ENCODE measurements at places on chromosomes 2 and 18.

DNA sequence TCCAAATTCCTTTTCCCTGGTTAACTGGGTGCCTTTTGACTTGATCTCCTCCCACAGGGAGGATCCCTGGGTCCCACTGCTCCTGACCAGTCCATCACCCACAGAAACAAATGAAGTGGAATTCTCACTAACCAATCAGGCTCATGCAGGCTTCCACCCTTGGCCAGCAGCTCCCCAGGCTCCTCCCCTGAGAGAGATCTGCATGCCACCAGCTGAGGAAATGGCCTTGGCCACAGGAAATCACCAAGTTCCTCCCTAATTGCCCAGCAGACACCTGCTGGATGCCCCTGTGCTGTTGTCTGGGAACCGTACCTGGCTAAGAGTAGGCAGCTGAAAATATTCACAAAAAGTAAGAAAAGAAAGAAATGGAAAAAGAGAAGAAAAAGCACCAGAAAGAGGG, 207.4 kb downstream of the NCK2 start:
- no peak for DNase-seq

DNA sequence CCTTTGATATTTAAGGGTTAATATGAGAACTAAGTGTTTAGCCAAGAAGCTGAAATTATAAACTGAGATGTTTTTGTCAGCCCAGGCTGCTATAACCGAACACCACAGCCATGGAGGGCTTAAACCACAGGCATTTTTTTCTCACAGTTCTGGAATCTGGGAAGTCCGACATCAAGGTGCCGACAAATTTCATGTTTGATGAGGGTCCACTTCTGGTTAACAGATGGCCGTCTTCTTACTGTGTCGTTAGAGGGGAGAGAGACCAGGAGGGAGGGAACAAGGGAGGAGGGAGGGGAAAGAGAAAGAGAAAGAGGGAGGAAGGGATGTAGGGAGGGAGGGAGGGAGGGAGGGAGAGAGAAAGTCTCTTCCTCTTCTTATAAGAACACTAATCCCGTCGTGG, 6.5 kb upstream of the CNDP2 start:
- peak; percentile 42 for DNase-seq

DNA sequence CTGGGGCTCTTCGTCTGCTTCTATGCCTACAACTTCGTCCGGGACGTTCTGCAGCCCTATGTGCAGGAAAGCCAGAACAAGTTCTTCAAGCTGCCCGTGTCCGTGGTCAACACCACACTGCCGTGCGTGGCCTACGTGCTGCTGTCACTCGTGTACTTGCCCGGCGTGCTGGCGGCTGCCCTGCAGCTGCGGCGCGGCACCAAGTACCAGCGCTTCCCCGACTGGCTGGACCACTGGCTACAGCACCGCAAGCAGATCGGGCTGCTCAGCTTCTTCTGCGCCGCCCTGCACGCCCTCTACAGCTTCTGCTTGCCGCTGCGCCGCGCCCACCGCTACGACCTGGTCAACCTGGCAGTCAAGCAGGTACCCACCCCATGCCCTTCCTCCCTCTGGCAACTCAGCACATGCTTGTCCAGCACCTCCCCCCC, 24.2 kb downstream of the STEAP3 start:
- DNase-seq, result no peak

GRCh38 chr2:7736646-7737305, 819.6 kb downstream of the RNF144A start:
- DNase-seq, result no peak

- DNase-seq, result no peak
Observed at GRCh38 chr18:44238911-44239310, 441.8 kb upstream of the SETBP1 start.

DNA sequence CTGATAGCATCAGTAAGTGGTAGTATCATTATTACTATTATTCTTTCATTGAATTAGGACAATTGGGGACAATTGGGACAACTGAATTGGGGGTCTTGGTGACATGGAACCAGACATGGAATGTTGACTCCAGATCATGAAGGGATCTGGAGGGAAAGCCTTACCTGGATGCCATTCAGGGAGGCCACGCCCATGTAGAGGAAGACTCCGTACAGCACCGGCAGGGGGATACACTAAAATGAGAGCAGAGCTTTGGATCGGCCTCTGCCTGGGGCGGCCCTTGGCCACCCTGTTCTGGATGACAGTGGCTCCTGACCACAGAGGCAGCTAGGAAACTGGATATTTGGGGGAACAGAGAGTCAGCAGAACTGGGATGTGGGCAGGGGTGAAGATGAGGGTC, 29.2 kb downstream of the MTHFD2 start:
- no peak for DNase-seq

GRCh38 chr2:25072606-25073005, 30.7 kb downstream of the EFR3B start:
- no peak for DNase-seq

GRCh38 chr18:1658908-1659566, 754.4 kb downstream of the ADCYAP1 start:
- no peak for DNase-seq

GRCh38 chr18:58390399-58390798, 238.5 kb downstream of the ALPK2 start:
- DNase-seq, result no peak

DNA sequence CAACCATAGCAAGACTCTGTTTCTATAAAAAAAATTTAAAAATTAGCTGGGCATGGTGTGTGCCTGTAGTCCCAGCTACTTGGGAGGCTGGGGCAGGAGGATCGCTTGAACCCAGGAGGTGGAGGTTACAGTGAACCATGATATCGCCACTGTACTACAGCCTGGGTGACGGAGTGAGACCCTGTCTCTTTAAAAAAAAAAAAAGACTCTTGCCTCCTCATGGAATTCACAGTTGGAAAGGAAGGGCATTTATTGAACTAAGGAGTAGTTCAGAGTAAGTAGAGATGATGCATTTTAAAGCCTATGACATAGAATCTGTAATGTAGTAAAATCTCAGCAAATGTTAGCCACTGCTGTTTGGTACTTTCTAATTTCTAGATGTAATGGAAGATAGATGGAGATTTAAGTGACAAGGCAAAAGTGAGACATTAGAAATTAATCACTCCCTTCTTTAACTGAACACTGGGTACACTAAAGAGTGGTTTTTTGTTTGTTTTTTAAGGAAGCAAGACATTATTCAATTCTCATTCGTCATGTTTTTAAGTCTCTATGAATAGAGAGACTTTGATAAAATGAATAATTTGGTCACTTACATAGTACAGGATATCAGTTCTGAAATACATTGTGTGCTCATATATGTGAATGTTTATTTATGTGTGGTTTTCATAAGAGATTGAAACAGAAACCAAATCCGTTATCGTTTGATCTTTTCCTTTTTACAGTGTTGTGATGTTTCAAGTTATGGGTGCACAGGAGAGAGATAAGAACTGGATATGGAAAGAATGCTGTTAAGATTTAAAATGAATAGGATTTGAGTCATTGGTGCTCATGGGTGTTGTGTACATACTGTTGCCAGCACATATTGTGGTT, 186.1 kb upstream of the STON1 start:
- no peak for DNase-seq

- peak; percentile 88 for DNase-seq
Observed at GRCh38 chr2:45649858-45650811, 1.3 kb upstream of the PRKCE start.

DNA sequence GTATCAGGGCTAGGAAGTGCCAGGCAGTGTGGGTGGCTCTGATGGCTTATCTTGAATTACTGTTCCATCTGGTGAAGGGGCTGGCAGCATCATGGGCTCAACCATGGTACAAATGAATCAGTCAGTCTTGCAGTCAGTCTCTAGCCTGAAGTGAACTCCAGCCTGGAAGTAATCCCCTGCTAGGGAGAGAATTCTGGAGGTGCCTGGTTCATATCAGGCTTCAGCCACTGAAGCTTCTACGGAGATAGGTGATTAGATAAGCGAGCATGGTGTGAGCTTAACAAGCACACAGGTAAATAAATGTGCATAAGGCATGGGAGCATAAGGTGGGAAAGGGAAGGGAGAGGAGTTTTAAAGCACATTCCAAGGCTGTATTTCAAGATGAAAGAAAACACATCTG, 541.7 kb downstream of the MBD2 start:
- DNase-seq, result no peak

DNA sequence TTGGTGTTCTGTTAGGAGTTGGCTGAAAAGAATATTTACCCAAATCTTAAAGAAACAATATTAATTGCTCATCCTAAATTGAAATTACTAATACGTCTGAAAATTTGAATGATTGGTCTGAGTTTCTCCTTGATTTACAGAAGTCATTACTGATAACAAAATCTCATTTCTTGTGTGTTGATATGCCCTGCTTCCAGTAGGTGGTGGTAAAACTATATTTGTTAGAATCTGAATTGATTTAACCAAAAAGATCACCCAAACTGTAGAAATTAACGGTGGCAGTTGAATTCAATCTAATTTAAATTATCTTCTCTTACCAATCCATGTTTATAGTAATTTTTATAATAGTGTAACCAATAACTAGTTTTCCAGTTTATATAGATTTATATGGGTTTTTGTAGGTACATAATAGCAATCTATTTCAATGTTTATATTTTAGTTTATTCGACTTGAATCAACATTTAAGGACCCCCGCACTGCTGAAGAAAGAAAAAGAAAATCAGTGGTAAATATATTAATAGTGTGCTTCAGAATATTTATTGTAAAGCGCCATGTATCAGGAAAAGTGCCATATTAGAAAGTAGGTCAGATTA, 38.3 kb downstream of the PAPOLG start:
- no peak for DNase-seq

GRCh38 chr2:198901894-198902293, 555.8 kb downstream of the SATB2 start:
- DNase-seq, result no peak

DNA sequence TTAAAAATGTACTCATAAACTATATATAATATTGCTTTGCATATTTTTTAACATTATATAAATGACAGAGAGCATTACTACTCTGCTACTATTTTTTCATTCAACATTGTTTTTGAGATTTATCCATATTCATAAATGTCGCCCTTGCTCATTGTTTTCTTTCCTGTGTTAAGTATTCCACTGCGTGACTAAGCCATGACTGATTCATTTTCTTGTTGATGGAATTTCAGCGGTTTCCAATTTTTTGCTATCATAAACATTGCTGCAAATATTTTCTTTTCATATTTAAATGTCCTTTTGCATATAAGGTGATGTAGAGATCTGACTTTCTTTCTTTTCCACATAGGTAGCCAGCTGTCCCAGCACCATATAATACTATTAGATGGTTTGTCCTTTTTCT, 57.6 kb downstream of the SFXN5 start:
- DNase-seq, result no peak

- DNase-seq, result no peak
Observed at GRCh38 chr2:220296174-220296573, 668.7 kb downstream of the SLC4A3 start.

DNA sequence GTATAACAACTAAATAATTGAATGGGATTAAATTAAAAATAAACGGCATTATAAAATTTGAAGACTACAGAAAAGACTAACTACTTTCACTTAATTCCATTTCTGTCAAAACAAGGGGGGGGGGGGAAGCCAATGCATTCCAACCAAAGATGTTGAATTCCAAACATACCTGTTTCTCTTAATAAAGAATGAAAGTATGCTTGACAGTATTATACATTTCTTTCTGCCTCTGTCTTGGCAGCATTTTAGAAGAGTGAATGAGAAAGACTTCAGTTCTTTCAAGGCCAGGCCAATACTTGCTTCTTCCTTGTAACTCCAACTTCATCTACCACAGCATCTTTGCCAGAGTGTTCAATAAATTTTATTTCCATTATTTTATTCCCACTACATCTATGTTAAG, 65.9 kb downstream of the PDE11A start:
- no peak for DNase-seq

DNA sequence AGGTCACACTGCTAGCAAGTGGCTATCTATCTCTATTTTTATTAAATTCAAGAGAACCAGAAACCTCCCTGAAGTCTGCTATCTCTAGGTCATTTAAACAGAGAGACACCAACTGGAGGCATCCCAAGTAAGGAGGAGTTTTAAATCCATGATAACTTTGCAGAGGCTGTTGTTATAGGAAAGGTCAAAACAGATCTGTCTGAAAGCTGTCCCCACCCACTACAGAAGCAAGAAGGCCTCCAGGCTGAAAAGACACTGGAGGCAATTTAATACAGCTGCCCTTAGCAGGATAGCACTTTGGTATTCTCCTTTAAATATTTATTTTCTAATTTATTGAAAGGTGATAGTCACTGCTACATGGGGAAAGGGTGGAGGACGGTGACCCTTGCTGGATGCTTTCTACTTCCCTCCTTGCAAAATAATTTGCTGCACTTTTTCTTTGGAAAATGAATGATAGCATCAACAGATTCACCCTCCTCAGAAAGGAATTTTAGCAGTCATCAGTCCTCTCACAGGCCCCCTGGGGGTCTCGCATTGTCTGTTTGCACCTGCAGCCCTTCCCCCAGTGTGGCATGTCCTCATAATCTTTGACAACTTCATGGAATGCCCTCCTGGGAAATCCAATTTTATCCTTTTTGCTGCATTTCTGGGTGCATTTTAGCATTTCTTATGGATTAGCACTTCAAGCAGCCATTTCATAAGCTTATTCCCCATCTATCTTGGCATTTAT, 429.5 kb upstream of the TNP1 start:
- no peak for DNase-seq

DNA sequence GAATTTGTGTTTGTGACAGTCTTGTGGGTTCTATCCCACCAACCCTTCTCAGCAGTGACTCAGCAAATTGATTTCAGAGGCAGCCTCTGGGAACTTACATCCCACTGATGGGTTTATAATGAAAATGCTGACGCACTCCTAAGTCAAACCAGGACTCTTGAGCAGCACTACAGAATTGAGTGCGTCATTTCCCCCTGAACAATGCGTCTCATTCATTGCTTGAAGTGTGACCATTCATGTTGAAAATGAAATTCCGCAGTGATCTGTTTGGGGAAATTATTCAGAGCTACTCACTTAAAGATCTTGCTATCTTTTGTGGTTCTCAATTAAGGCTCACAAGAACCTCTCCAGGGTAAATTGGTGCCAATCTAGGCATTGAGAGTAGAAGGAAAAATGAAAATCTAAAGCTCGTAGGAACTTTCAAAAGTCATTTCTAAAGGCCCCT, 417.7 kb upstream of the SLC14A2 start:
- DNase-seq, result no peak

DNA sequence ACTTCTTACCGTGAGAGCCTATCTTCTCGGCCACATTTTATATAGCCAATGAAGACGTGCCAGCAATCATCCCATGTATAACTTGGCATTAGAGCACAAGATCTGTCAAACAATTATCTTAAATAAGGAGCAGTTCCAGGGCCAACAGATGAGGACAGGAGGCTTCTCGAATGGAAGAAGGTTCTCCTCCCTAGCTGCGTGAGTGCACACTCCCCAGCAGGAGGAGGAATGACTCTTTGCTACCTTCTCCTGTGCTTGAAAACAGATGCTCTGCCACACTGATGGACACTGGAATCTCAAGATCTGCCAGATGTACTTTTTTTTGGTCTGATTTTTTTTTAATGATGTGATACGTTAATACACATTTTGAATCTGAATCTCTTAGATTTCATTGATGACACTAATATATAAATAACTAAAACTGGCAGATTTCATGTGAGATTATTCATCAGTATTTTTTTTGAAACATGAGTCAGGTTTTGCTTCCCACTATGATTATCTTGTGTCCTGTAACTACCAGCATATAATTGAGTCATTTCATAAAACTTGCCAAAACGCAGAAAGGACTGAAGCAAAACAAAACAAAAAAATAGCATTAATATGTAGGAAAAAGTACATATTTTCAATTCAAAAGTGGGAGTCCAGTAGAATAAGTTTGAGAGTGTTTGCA, 626 bp upstream of the VIT start:
- no peak for DNase-seq
